ENCODE measurements at places on chromosomes 1 and 21.

DNA sequence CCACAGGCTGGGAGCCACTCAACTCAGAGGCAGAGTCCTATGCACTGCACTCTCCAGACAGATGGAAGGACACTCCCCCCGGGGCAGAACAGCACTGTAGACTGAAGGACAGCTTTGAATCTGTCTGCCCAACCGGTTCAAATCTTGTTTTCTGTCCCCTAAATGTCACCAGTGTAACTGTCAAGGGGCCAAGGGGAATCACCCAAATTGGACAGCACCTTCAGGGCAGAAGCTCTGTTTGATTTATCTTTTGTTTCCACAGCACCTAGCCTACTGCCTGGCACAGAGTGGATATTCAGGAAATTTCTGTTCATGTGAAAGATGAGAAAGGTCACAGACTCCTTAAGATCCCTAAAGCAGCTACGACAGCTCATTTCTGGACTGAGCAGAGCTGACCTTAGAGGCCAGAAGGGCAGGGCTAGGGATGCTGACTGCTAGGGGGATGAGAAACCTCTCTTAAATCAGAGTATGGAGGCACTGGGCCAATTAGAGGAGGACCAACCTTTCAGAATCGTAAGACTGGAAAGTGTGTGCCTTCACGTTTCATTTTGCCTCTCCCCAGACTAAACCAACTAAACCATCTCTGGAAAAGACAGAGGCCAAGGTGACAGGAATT is 41.0 kb downstream of the ITPKB start:
- DNase-seq, result no peak

- no peak for DNase-seq
Measured at GRCh38 chr1:171864308-171864707, 23.0 kb downstream of the DNM3 start.

GRCh38 chr21:20106368-20106767 is 891.8 kb upstream of the NCAM2 start:
- no peak for DNase-seq

DNA sequence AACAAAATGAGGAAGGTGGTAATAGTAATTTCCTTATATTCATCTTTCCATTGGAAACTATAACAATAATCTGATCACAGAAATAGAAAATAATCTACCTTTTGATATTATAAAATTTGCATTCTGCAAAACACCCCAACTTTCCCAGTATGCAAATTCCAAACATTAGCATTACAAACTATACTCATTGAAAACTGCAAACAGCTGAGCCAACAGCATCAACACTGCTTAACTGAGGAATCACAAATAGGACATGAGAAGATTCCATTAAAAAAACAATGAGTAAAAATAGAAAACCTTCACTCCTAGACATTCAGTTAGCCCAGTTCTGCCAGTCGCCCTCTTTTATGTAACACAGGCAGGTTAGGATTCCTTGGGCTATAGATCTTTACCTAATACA is 18.1 kb downstream of the ZNF281 start:
- DNase-seq, result no peak

GRCh38 chr1:32741413-32742198 is 39.0 kb upstream of the SYNC start:
- DNase-seq, result no peak

DNA sequence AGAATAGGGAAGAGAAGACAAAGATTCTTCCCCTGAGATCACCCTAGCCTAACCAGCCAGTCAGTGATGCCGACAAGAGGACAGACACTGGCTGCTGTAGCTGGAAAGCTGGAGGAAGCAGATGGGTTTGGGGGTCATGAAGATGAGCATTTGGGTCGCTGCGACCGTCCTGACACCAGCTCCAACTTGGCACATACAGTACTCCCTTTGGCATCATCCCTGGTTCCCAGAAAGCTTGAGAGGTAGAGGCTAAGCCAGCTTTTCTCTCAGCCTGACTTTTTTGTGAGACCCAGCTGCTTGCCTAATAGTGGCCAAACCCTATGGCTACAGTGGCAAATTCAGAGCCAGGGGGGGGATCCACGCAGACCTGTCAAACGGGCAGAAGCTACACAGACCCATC is 43.0 kb upstream of the IKBKE start:
- no peak for DNase-seq

GRCh38 chr1:231921646-231922345 is 295.2 kb downstream of the DISC1 start:
- DNase-seq, result no peak

DNA sequence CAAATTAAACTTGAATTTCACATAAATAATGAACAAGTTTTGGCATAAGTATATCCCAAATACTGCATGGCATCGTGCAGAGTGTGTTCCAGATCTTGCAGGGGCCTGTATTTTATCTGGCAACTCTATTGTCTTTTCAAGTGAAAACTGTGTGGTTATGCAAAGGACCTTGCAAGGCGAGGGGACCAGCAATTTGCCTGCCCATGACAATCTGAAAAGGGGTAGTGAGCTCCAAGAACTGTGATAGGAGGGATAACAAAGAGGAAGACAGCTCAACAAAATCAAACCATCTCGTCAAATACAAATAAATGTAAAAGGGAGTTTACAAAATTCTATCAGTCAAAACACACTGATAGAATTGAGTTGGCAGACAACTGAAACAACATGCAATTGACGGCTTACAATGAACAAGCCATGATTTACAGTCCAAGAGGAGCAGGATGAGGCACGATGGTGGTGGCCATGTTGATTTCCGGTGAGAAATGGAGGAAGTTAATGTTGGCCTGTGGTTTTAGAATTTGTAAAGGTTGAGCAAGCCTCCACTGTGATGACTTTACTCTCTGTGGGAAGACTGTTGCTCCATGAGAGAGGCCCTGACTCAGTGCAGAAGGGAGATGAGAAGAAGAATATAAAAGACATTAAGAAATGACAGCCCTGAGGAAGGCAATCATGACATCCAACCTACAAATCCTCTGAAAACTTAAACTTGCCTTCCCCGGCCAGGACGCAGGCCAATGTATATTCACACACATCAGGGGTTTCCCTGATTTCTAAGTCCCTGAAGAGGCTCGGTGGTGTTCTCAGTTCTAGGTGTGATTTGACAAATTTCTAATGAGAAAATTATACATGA is 132.2 kb downstream of the ADSS2 start:
- DNase-seq, result no peak

GRCh38 chr1:108609483-108610049 is 49.7 kb downstream of the EEIG2 start:
- no peak for DNase-seq

Data from T-helper 17 cell (primary cell).